ENCODE measurements at places on chromosomes 16 and 17. TPM values are rescaled to one million over a fixed set of nuclear protein-coding genes. Genes with fewer than 3 reads are reported as not detected.

DNA sequence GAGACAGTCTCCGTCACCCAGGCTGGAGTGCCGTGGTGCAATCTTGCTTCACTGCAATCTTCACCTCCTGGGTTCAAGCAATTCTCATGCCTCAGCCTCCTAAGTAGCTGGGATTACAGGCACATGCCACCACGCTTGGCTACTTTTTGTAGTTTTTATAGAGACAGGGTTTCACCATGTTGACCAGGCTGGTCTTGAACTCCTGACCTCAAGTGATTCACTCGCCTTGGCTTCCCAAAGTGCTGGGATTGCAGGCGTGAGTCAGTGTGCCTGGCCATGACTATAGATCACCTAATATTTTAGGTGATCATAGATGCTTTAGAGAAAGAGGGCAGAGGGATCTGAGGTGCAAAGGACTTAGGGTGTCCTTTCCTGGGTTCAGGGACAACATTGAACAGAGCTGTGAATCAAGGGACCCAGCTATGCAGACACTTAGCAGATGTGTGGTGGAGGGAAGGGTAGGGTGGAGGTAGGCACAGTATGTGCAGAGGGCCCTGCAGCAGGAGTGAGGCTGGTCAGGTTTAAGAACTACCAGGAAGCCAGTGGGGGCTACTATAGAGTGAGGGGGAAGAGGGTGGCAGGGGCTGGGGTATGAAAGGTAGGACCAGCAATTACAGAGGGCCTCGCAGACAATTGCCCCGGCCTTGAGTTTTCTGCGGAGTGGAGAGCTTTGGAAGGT lies 116.5 kb downstream of the CMIP start:
- no peak for DNase-seq

GRCh38 chr16:70738083-70738977 lies 52.5 kb upstream of the MTSS2 start:
- DNase-seq, result peak; percentile 59

DNA sequence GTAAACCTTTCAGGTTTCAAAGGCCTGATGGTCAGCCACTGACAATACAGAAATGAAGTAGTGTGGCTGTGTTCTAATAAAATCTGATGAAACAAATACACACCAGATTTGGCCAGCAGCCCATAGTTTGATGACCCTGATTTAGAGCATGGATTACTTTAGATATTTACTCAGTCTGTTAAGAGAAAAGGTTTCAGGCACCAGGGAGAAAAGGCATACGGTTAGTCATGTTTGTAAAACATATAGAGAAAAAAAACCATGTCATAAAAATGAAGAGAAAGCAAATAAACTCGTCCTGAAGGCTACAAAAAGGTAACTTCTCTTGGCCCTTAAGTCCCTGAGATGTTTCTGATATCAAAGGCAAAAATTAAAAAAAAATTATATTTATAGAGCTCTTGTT lies 112.1 kb downstream of the ADAMTS18 start:
- DNase-seq, result no peak

GRCh38 chr16:51405361-51405760 lies 254.3 kb upstream of the SALL1 start:
- DNase-seq, result no peak

- DNase-seq, result no peak
These were observed 15.7 kb upstream of the NOG start for GRCh38 chr17:56577843-56578204.

DNA sequence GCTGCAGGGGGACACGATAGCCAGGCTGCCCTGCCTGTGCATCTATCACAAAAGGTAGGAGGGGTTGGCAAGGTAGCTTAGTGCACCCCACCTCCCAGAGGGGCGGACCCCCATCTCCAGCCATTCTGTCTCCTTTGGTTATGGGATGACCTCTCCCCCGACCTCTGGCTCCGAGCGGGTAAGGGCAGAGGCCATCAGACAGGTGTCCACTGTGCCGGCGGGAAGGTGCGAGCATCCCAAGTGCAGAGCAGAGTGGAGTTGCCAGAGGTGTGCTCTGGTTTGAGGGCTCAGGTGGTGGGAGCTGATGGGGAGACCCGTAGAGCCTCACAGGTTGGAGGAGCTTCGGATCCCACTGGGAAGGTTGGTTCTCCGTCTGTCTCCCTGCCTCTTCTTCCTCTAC lies 11.7 kb downstream of the LDHD start:
- no peak for DNase-seq

DNA sequence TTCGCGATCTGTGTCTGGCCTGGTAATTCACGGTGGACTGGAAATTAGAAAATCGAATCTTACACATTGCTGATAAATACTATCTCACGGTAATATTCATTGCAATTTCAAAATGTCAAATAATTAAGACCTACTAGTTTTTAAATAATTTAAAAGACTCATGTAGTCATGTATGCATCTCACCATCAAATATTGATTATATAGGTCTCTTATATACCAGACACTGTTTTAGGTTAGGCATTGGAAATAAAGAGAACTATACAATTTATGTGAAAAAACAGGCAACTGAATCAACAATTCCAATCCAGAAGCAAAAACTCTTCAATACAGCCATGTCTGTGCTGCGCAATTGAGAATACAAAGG lies 7.5 kb upstream of the PIRT start:
- no peak for DNase-seq

GRCh38 chr17:39200957-39201510 lies 951 bp downstream of the RPL19 start:
- no peak for DNase-seq

Gene GRAPL
- 9.2 TPM for total RNA-seq

DNA sequence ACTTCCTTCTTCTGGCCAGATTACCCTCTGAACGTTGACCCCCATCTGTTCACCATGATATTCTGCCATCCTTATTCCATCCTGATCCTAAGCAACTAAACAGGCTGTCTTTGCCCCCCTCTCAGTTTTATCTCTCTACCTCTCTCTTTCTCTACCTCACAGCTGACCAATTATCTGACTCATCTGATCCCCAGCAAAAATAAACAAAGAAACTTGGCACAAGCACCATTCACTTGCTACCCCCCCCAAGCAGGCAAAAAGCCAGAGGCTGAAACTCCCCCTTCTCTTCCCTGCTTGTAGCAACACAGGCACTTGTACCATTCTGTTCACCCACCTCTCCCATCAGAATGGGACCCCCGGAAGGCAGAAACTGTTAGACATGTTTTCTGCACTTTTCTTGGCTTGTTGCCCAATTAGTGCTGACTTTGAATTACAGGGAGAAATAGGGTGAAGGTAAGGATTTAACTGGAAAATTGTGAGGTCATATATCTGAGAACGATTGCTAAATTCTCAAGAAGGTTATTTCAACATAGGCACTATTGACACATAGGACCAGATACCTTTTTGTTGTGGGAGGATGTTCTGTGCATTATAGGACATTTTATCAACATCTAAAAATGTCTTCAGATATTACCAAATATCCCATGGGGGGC lies 163.2 kb downstream of the TOX3 start:
- DNase-seq, result peak; percentile 39

DNA sequence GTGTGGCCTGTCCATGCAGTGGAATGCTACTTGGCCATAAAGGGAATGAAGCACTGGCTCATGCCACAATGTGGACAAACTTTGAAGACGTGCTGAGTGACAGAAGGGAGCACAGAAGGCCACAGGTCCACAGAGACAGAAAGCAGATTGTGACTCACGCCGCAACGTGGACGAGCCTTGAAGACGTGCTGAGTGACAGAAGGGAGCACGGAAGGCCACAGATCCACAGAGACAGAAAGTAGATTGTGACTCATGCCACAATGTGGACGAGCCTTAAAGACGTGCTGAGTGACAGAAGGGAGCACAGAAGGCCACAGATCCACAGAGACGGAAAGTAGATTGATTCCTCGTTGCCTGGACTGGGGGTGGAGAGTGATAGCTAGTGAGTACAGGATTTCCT lies 19.2 kb downstream of the ZC3H18 start:
- DNase-seq, result no peak

DNA sequence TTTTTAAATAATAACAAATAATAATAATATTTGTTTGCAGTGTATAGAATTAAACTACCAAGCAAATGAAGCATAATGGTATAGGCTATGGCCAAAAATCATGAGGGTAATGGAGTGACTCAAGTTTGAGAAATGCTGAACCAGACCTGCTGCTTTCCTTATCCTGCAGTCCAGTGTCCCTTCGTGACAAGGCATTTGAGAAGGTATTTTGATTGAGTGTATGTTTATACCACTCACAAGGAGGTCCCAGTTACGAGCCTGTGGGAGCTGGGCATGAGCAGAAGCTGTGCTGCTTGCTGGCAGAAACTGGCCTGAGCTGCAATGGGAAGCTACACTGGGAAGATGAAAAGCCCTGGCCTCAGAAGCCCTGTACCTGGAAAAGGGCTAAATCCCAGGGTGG lies 50.3 kb downstream of the GNAO1 start:
- DNase-seq, result no peak

Gene TMEM235
- not detected for total RNA-seq

- DNase-seq, result no peak
These were observed 5.5 kb downstream of the DYNLRB2 start for GRCh38 chr16:80546249-80546648.

Gene ABCA3
- 18.3 TPM for total RNA-seq
